ENCODE measurements at places on chromosomes 12 and 14. TPM values are rescaled to one million over a fixed set of nuclear protein-coding genes. Genes with fewer than 3 reads are reported as not detected.

DNA sequence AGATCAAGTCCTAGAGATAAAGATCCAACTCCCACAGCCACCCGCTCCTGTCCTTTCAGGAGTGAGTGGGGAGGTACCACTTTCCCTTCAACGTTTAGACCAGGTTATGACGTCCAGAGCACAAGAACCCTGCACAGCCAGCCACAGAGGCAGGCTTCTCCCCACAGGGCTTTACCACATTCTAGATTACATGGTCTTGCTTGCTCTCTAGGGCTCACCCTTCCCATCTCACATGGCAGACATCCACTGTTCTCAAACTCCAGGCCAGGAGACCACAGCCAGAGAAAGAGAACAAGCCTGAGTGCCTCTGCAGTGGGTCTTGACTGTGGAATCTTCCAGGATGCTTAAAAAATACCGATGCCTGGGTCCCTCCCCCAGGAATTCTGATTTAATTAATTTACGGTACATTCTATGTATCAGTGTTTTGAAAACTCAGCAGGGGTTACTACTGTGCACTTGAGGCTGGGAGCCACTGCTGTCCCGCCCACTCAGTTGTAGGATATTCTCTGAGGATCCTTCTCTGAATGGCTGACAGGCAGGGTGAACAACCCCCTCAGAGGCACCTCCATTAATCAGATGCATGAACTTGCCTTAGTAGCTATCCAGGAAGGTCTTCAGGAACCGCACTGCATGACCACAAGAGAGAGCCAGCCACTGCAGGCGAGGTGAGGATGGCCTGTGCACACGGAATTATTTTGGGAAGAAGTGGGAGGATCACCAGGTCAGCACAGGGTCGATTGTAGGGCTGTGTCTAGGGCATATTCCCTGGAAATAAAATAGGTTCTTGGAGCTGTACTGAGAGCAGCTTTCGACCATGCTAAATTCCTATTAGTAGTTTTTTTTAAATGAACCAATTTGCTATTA, 21.5 kb upstream of the SOCS2 start:
- DNase-seq = no peak

TBC1D30 gene
- 1.7 TPM for total RNA-seq

DHRS2 gene
- 3.1 TPM for total RNA-seq

CNTN1 gene
- not detected for total RNA-seq

- DNase-seq = no peak
These were observed 32.9 kb upstream of the ADGRD1 start for GRCh38 chr12:130920723-130921381.

IFI27L1 gene
- total RNA-seq = 18.4 TPM

DNA sequence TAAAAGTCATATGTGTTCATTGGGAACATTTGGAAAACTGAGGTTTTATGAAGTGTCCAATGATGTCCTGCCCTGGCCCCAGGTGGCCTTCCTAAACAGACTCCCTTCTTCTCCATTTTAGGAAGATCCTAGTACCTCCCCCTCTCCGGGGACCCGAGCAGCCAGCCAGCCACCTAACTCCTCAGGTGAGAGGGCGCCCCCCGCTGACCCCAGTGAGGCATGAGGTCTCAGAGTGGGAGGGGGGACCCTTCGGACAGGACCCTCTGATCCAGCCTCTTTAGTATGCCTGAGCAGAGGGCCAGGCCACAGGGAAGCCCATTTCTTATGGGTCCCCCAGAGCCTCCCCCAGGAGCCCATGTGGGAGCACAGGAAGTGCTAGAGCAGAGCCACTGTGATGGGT, 23.7 kb downstream of the DEGS2 start:
- DNase-seq = no peak

- no peak for DNase-seq
These were observed 22.8 kb upstream of the LALBA start for GRCh38 chr12:48592591-48593086.

DNA sequence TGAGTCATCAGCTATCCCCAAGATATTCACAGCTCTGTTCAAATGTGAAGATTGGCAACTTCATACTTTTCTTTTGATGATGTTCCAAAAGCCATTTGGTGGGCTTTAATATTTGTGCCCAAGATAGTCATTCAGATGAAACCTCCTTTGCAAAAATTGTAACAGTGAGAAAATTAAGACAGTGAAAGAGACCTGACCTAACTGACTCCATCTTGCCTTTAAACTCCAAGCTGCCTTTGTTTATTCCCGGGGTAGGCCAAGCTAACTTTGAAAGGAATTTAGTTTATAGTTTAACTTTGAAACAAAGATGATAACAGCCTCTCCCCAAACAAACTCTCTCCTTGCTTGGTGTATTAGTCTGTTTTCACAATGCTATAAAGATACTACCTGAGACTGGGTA, 221.1 kb downstream of the KTN1 start:
- DNase-seq = no peak

RHEBL1 gene
- total RNA-seq = 10.1 TPM

- no peak for DNase-seq
These were observed 39.9 kb downstream of the ATL1 start for GRCh38 chr14:50599700-50600444.

DNA sequence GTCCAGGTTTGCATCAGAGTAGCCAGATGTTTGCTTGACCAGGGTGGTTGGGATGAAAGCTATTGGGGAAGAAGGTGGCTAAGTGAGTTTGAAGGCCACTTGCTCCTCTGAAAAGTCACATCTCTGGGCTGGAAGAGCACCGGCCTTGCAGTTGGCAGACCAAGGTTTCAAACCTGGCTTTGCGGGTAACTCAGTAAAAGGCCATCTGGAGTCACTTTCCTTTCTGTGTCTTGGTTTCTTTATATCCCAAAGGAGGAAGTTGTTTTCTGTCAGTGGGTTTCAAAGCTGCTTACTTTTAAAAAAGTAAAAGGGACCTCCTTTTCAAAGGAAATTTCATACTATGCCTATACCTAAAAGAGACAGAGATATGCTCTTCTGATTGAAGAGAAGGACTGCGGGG, 26.2 kb upstream of the CMA1 start:
- DNase-seq = no peak

- DNase-seq = no peak
These were observed 21.4 kb downstream of the ACVR1B start for GRCh38 chr12:51972849-51973273.

GRCh38 chr12:75641031-75641780, 129.8 kb upstream of the KRR1 start:
- no peak for DNase-seq

DNA sequence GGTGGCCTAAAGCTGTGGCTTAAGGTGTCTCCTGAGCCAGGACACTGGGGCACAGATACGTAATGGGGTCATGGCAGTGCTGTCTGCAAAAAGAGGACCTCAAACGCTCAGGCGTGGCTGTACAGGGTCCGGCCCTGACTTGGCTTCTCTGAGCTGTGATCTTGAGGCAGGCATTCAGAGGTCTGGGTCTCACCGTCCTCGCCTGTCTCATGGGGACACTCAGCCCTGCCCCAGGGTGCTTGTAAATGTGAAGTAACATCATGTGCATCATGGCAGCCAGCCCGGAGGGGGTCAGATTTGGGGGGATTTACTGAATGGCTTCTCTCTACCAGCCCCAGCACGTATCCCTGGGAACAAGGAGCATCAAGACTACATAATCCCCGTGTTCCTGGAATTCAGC, 28.8 kb downstream of the DIO3 start:
- DNase-seq = peak; percentile 37

DNA sequence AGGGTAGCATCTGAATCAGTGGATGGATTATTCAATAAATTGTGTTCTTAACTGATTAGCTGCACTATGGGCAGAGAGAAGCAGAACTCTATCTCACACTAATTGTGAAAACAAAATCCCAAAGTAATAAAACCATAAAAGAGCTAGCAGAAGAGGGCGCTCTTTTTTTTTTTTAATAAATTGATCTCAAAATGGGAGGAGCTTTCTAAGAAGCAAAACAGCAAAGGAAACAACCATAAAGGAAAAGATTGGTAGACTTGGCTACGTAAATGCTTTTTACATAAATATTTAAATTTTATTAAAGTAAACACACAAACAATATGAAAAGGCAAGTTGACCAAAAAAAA, 1.5 kb upstream of the TM7SF3 start:
- DNase-seq = no peak

- no peak for DNase-seq
These were observed 20.0 kb downstream of the KLC1 start for GRCh38 chr14:103649001-103649400.

DNA sequence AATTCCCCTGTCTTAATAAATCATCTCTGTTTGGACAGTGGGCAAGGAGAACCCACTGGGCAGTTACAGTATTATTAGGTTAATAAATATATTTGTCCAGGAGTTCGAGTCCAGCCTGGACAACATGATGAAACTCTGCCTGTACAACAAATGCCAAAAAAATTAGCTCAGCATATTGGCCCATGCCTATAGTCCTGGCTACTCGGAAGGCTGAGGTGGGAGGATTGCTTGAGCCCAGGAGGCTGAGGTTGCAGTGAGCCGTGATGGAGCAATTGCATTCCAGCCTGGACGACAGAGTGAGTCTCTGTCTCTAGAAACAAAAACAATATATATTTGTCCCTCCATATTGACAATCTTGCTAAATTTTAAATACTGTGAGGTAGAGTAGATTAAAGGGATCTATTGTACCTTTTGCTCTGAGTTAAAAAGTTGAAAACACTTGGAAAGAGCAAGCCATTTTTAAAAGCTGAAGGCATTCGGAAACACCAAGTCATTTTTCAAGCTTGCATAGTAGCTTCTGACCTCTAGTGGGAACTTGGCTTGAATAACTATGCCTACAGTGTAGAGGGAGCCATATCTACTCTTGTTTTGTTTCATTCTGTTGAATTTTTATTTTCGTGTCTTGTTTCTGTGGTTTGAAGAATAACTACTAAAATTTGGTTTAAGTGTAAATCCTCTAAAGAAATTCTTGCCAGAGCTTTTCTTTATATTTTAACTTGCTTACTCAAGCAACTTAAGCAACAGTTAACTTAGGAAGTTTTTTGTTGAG, 14.6 kb upstream of the EEA1 start:
- DNase-seq = no peak

DNA sequence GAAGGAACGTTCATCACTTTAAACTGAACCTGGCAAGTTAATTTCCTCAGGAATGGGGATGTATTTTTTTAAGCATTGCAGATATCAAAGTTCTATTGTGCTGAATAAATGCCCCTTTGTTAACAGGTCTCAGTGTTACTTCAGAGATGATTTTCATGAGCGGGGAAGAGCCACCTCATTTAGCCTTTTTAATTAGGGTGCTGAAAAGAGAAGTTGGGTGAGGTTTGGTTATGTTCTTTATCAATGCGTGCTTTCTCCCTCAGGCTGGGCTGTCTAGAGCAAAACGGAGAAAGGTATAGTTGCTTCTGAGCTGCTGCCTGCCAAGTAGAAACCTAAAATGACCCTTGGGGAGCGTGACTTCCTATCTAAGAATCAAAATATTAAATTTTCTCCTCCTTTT, 8.0 kb upstream of the HIP1R start:
- no peak for DNase-seq

MEG3 gene
- not detected for total RNA-seq

- DNase-seq = no peak
These were observed 248.3 kb upstream of the LRIG3 start for GRCh38 chr12:59168647-59169046.

Data from CD8-positive, alpha-beta memory T cell (primary cell).